A549 treated with dexamethasone at 1 μM for 4 hours (cell line): ENCODE measurements at places on chromosomes 13 and 19. TPM values are rescaled to one million over a fixed set of nuclear protein-coding genes. Genes with fewer than 3 reads are reported as not detected.

FOSB gene
- total RNA-seq, result 8.6 to 13.4 TPM (median 11.1 TPM) in 5 replicates

KCNN4 gene
- 35.0 to 49.2 TPM (median 46.8 TPM) in 5 replicates for total RNA-seq

CYP2S1 gene
- total RNA-seq, result 16.1 to 27.3 TPM (median 23.6 TPM) in 5 replicates

DNAJC15 gene
- total RNA-seq, result 0.10 to 0.37 TPM (median 0.29 TPM) in 5 replicates

IPO5 gene
- 74.8 to 94.2 TPM (median 87.8 TPM) in 5 replicates for total RNA-seq

TMC4 gene
- 0.52 to 1.0 TPM (median 0.94 TPM) in 5 replicates for total RNA-seq

ZNF99 gene
- not detected in 5 replicates for total RNA-seq

NDFIP2 gene
- 16.2 to 24.0 TPM (median 19.2 TPM) in 5 replicates for total RNA-seq

CBLC gene
- total RNA-seq, result 0.06 TPM in 1 of 5 replicates, not detected in the others
